ENCODE measurements at places on chromosomes 13 and 19.

DNA sequence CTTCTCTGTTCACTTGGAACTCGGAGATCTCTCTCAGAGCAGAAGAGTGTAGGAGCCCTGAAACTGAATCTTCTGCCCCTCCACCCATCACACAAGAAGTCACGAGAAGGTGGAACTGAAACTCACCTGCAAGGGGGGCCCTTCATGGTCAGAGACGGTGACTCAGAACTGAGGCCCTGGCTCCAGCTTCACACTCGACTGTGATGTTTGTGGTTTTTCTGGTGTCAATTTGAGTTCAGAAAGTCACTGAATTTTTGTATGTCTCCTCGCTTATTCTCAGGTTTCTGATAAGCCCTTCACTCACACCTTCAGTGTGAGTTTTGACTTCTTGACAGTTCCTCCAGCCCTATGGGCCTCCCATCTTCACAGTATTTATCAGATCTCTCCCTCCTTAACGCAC lies 23.1 kb downstream of the SIGLEC5 start:
- DNase-seq: no peak

DNA sequence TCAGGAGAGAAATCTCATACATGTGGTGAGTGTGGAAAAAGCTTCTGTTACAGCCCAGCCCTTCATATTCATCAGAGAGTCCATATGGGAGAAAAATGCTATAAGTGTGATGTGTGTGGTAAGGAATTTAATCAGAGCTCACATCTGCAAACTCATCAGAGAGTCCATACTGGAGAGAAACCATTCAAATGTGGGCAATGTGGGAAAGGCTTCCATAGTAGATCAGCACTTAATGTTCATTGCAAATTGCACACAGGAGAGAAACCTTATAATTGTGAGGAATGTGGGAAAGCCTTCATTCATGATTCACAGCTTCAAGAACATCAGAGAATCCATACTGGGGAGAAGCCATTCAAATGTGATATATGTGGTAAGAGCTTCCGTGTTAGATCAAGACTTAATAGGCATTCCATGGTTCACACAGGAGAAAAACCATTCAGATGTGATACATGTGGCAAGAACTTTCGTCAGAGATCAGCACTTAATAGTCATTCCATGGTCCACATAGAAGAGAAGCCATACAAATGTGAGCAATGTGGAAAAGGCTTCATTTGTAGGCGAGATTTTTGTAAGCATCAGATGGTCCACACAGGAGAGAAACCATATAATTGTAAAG lies 15.2 kb downstream of the ZNF221 start:
- DNase-seq: no peak

DNA sequence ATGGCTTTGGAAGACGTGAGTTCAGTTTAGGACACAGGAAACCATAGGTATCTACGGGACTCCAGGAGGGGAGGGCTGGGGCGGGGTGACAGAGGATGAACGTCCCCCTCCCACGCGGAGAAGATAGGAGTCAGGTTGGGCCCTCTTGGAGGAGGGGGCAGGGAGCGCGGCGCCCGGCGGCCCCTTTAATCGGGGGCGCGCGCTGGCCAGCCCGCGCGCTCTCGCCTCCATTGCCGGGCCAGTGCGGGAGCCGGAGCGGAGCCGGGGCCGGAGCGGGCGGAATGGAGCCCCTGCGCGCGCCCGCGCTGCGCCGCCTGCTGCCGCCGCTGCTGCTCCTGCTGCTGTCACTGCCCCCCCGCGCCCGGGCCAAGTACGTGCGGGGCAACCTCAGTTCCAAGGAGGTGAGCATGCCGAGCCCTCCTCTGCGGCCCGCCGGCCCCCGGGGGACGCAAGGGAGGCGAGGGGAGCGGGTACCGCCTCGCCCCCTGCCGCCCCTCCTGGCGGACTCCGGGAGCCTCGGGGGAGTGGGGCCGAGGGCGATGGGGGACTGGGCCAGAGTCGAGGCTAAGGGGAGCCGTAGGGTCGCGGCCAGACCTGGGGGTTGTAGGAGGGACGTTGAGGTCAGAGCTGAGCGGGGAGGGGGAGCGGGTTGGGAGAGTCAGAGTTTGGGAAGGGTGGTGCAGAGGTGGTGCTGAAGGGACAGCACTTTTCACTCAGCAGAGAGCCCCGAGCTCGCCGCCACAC lies at the start of gene TMEM145:
Gene TMEM145 (plus strand): TSS at position 214 of the 744 bp plus-strand sequence. CDS start 68 bp downstream, at position 282.
- peak; percentile 60 for DNase-seq

DNA sequence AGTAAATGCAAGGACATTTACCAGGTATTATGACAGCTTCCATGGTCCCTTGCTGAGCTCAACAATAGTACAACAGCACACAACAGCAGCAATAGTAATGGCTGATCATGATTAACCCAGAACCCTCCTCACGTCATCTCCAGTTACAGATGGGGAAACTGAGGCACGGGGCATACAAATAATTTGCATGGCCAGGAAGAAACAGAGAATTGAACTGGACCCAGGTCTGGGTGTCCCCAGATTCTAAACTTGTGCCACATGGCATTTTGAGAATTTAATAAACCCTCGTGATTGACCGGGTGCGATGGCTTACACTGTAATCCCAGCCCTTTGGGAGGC lies 7.2 kb downstream of the MAST3 start:
- DNase-seq: no peak

DNA sequence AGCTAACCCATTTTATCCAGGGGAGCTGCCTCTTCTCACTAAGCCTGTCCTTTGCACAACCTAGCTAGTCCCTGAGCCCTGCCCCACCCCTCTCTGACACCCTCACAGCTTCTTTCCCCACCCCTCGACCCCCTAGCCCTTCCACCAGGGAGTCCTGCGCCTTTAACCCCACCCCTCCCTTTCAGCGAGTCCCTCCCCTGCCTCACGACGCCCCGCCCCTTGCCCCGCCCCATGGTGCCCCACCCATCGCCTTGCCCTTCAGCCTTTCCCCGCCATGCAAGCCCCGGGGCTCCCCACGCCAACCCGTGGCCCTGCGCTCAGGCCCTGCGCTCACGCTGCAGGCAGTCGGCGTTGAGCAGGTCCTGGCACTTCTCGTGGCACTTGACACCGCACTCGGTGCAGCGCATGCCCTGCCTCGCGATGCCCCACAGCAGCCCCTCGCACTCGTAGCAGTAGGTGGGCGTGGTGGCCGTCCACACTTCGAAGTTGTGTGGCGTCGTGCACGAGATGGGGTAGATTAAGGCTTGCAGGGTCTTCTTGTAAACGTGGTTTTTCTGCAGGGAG lies 40.0 kb downstream of the UNC13A start:
- no peak for DNase-seq

DNA sequence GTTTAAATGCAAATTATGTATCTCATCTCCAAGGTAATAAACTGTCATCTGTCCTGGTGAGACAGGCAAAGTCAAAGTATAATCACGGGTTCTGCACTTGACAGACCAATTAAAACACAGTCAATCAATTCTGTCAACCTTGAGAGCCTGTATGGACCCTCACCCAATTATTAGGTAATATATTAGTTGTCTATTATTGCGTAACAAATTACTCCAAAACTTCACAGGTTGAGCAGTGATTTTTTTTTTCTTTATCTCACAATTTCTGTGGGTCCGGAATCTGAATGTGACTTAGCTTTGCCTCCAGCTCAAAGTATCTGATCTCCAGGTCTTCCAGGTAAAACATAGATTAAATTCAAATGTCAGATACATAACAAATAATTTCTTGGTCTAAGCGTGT lies 707.4 kb upstream of the ARGLU1 start:
- DNase-seq: no peak

GRCh38 chr13:32026623-32027022 lies 5.0 kb upstream of the FRY start:
- DNase-seq: no peak

DNA sequence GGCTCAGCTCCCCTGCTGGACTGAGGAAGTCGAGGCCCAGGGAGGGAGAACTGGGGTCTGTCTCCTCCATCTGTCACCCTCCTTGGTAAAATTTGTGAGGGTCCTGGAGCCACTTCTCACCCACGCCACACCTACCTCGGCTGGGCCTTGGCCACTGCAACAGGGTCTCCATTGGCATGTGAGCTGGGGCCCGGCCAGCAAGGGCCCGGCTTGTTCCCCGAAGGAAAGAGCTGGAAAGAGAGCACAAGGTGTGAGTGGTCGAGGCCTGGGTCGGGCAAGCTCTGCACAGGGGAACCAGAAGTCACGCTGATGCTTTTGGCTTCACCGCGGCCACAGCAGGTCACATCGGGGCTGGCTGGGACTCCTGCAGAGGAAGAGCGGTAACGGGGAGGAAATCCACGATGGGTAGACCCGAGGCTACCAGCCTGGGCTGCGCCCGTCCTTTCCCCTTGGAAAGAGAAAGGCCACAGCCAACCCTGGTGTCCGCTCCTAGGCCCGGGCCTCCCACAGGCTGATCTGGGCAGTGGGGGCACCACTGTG lies 9.0 kb downstream of the NANOS3 start:
- DNase-seq: no peak

- DNase-seq: peak; percentile 0
Observed at GRCh38 chr19:50341091-50341564, 12.0 kb upstream of the KCNC3 start.

DNA sequence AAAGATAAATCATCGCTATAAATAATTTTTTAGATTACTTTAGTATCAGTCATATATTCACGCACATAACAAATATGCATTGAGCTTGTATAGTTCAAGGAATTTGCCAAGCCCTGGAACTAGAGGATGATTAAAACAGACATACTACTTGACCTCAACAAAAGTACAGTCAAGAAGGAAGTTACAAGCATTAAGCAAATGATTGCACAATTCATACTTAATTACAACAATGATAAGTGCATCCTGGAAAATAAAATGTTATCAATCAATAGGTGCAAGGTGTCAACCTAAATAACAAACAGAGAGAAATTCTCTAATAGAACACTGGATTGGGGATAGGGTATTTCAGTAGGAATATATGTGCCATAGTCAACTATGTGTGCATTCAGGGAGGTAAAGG lies 491.2 kb downstream of the GPC5 start:
- no peak for DNase-seq

- no peak for DNase-seq
Observed at GRCh38 chr13:27592865-27593264, 27.5 kb downstream of the LNX2 start.

DNA sequence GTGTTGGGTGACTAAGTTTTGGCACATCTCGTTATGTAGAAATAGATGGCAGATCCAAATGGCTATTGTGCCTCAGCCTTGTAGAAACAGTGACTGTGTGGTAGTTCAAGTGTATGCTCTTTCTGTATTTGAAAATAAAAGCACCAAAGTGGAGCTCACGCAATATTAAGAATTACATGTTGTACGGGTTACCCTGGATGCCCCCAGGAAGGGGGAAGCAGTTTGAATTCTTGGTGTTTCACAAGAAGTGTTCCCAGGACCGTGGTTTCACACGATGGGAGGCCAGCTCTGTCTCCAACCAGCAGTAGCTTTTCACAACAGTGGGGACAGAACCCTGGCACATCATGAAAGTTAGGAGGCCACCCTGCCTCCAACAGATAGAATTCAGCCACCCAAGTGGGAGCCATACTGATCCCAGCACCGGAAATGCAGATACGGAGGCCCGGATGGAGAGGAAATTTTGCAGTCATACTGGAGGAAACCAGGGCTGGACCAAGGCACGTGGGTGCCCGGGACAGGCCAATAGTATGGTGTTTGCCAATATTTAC lies 8.9 kb downstream of the FLT1 start:
- DNase-seq: no peak

- DNase-seq: no peak
Observed at GRCh38 chr19:17235971-17236777, 9.5 kb downstream of the NR2F6 start.

- no peak for DNase-seq
Observed at GRCh38 chr19:48806818-48807589, 3.8 kb downstream of the BCAT2 start.

DNA sequence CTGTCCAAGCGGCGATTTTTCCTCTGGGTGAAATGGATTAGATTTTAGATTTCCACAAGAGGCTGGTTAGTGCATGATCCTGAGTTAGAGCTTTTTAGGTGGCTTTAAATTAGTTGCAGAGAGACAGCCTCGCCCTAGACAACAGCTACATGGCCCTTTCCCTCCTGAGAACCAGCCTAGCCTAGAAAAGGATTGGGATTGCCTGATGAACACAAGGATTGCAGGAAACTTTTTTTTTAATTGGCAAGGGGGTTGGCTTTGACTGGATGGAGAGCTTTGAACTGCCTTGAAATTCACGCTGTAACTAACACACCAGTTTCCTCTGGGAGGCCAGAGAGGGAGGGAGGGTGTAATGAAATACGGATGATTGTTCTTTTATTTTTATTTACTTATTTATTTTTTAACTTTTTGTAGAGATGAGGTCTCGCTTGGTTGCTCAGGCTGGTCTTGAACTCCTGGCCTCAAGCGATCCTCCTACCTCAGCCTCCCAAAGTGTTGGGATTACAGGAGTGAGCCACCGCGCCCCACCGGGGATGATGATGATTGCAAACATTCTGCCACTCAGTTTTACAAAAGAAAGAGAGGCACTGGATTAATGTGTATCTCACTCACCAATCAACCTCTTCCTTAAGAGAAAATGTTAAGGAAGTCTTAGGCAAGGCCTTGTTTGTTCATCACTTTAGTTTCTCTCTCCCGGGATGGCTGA lies 1.9 kb downstream of the LDLR start:
- DNase-seq: no peak
